Head of caudate nucleus (tissue), 42 donors: ENCODE measurements at places on chromosomes 16 and 17.

GRCh38 chr16:24838554-24839266 is 7.1 kb upstream of the SLC5A11 start:
- DNase-seq: peak; percentile 68

GRCh38 chr17:76111956-76112355 is 8.4 kb upstream of the EXOC7 start:
- DNase-seq: no peak

GRCh38 chr17:50428831-50429424 is 2.9 kb downstream of the ACSF2 start:
- DNase-seq: no peak

GRCh38 chr16:66416939-66417700 is 10.0 kb upstream of the BEAN1 start:
- DNase-seq: no peak

DNA sequence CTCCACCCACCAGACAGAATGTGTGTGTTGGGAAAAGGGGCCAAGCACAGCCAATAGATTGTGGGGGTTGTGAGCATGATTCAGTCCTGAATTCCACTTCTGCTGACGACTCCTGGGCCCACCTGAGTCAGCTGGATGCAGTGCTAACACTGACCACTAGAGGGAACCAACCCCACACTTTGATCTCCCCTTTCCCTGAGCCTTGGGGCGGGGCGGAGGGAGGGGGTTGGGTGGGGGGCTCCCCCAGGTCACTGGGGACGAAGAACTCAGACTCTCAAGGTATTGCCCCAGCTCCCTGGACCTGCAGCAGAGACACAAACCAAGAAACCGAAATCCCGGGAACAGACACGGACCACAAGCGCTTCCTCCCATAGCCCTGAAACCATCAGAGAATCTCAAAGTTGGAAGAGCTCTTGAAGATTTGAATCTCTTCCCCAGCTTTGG is 621 bp upstream of the CSHL1 start:
- peak; percentile 49 for DNase-seq

DNA sequence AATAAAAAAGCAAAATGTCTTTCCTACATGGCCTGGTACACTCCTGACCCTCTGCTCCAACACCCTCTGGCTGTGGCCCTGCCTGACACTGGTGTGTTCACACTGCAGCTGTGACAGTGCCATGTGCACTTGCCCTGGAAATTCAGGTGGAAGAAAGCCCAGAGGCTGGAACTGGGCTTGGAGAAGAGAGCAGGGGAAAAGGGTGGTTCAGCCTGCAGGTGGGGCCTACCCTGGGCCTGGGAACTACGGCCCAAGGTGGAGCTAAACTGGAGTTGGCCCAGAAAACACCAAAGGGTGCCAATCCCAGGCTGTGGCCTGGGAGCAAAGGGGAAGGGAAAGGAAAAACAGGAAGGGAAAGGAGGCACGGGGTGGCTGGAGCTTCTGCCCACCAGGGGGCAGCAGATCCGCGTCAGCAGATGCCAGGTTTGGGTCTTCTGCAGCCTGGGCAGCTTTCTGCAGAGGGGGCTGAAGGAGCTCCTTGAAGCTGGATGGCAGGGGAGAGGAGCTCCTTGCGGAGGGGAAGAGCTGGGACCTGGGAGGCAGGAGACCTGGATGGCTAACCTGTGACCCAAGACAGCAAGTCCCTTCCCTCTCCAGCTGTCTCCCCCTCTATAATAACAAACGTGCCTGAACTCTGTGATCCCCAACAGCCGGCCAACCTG is 15.4 kb upstream of the CTCF start:
- DNase-seq: peak; percentile 74
